ENCODE measurements at places on chromosomes 7 and 10.

DNA sequence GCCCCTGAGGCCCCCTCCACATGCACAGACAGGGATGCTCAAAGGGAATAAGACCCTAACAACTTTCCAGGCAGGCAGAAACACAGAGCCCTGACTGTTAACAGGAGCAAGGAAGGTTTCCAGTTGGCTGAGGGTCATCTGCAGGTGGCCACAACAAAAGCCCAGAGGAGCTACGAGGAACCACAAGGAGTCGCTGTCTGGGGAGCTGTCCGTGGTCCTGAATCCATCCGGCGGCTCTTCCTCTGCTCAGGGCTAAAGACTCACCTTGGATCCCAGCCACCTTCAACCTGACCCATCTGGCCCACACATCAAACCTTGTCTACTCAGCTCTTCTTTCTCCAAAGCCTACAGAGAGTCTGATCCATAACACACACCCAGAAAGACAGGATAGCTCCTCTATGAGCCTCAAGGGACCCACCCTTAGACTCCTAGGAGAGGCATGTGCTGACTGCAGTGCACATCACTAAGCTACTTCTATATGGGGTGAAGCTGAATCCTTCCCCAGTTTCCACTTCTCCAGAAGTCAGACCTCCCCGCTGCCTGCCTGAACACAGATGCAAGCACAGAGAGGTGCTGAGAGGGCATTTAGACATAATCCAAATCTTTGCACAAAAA is 104.0 kb downstream of the SLIT1 start:
- DNase-seq, result peak; percentile 49

DNA sequence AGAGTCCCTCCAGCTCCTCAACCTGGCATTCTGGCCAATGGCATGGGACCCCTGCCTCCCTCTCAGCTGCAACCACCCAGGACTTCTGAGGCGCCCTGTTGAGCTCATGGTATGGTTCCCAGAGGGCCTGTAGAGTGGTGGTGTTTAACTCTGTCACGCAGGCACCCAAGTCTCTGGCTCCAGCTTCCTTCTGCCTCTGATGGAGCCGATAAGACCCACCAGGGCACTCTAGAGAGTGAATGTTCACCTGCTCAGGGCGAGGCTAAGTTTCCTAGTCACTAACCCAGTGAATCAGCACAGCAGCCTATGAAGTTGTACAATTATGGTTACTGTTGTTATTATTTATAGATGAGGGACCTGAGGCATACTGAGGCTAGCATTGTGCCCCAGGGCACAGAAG is 120.4 kb downstream of the ZMIZ1 start:
- no peak for DNase-seq

GRCh38 chr7:90092506-90092905 is 61.8 kb upstream of the STEAP1 start:
- DNase-seq, result no peak

- DNase-seq, result no peak
These were observed 67.3 kb upstream of the UCN3 start for GRCh38 chr10:5297466-5297865.

DNA sequence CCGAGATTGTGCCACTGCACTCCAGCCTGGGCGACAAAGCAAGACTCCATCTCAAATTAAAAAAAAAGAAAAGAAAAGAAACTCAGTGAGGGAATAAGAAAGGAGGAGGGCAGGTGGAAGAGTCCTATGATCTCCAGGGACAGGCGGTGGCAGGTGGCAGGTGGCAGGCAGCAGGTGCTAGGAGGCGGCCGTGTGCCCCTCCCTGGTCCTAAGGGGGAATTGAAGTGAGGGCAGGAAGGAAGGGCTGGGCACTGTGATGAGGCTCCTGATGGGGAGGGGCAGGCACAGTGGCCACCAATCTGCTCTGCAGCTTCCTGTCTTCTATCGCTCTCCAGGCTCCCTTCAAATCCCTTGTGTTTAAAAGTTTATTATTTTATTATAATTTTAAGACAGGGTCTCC is 41.2 kb upstream of the UBE3C start:
- DNase-seq, result no peak

- DNase-seq, result no peak
These were observed 75.4 kb downstream of the HDAC9 start for GRCh38 chr7:18570890-18571478.

Data from CD4-positive, alpha-beta T cell (primary cell).